ENCODE measurements at places on chromosomes 4 and X. TPM values are rescaled to one million over a fixed set of nuclear protein-coding genes. Genes with fewer than 3 reads are reported as not detected.
A peak's percentile ranks its signal among the peaks of the same experiment; 100 is the strongest.

Gene HTATSF1
- total RNA-seq, result 74.1 TPM

- peaks cover 3% of the 10 kb centered on the region for H3K36me3 ChIP-seq
- H3K4me1 ChIP-seq, result peaks cover 46% of the 10 kb centered on the region
- H3K27me3 ChIP-seq, result no peaks in the 10 kb centered on the region
- peak overlapping the region; percentile 86 for H3K4me3 ChIP-seq
- DNase-seq, result peak; percentile 57
- H3K27ac ChIP-seq, result peak overlapping the region; percentile 99
These were observed 433 bp upstream of the COQ2 start for GRCh38 chr4:83285055-83285407.

DNA sequence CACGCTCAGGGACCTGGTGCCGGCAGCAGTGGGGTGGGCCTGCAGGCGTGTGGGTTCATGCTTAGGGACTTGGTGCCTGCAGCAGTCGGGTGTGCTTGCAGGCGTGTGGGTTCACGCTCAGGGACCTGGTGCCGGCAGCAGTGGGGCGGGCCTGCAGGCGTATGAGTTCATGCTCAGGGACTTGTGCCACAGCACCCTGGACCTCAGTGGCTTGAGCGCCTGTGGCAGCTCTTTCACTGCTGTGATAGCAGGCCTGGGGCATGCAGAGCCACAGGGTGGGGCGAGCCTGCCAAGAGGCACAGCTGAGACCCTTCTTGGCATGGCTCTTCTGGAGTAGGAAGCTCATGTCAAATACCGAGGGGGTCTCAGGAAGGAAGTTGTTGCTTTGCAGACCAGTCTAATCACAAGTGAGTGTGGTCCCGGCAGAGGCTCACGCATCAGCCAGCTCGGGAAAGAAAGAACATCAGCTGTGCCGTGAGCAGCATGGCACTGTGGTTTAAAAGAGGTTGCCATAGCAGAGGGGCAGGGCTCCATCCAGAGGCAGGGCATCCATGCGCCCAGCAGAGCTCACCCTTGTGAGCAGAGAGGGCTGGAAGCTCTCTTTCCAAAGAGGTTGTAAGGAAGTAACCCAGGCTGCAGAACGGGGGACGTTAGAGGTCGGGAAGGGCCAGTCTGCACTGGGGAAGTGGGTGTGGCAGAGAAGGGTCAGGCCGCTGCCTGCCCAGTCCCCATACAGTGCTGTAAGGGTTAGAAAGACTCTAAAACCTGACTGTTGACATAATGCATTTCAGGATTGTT, 21.1 kb downstream of the PIGG start:
- peaks cover 73% of the 10 kb centered on the region for H3K36me3 ChIP-seq
- H3K4me1 ChIP-seq, result no peaks in the 10 kb centered on the region
- DNase-seq, result no peak
- no peak overlapping the region for H3K27ac ChIP-seq
- no peaks in the 10 kb centered on the region for H3K27me3 ChIP-seq

Gene MAOB
- not detected for total RNA-seq

- no peak for DNase-seq
- H3K27me3 ChIP-seq, result no peaks in the 10 kb centered on the region
- peaks cover 4% of the 10 kb centered on the region for H3K36me3 ChIP-seq
- no peaks in the 10 kb centered on the region for H3K4me1 ChIP-seq
These were observed 119.0 kb downstream of the CBR4 start for GRCh38 chr4:168891086-168891485.

DNA sequence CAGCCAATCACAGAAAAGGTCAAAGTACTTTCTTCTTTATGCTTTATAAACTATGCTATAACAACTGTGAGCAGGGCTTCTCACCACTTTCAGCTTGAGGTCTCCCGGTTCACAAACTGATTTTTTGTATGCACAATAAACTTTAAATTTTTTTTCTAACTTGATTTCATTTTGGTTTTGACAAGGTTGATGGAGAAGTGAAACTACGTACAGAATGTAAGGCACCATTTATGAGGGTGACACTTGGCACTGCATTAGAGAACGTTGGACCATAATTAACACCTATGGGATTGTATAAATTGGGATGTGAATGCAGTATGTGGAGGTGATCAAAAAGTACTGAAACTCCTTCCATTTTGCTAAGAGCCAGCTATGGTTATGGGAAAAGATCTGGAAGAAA, 857.9 kb upstream of the HTR2C start:
- H3K27me3 ChIP-seq, result no peaks in the 10 kb centered on the region
- no peak for DNase-seq
- H3K4me1 ChIP-seq, result no peaks in the 10 kb centered on the region
- H3K36me3 ChIP-seq, result no peaks in the 10 kb centered on the region
- no peak overlapping the region for H3K27ac ChIP-seq

- H3K36me3 ChIP-seq, result peaks cover 3% of the 10 kb centered on the region
- peaks cover 43% of the 10 kb centered on the region for H3K4me1 ChIP-seq
- H3K27me3 ChIP-seq, result no peaks in the 10 kb centered on the region
- DNase-seq, result no peak
- H3K27ac ChIP-seq, result peak overlapping the region; percentile 95
These were observed 765 bp downstream of the CFAP97 start for GRCh38 chr4:185202984-185203485.

GRCh38 chrX:57172544-57172943, 35.3 kb upstream of the SPIN2A start:
- no peaks in the 10 kb centered on the region for H3K27me3 ChIP-seq
- no peaks in the 10 kb centered on the region for H3K36me3 ChIP-seq
- no peak for DNase-seq
- no peaks in the 10 kb centered on the region for H3K4me1 ChIP-seq

Gene RHOXF1
- total RNA-seq, result not detected

- H3K4me1 ChIP-seq, result no peaks in the 10 kb centered on the region
- H3K4me3 ChIP-seq, result no peak overlapping the region
- no peak overlapping the region for H3K27ac ChIP-seq
- no peaks in the 10 kb centered on the region for H3K36me3 ChIP-seq
These were observed 29.2 kb downstream of the MXRA5 start for GRCh38 chrX:3317191-3317718.

GRCh38 chrX:111568354-111568753, 56.9 kb downstream of the SERTM2 start:
- no peaks in the 10 kb centered on the region for H3K27me3 ChIP-seq
- no peak overlapping the region for H3K4me3 ChIP-seq
- no peaks in the 10 kb centered on the region for H3K4me1 ChIP-seq
- no peak overlapping the region for H3K27ac ChIP-seq

Gene SLC9A7
- total RNA-seq, result 9.1 TPM

Gene CNOT6L
- 103 TPM for total RNA-seq

- no peak overlapping the region for H3K4me3 ChIP-seq
- H3K27ac ChIP-seq, result no peak overlapping the region
- no peak for DNase-seq
- H3K36me3 ChIP-seq, result peaks cover 35% of the 10 kb centered on the region
These were observed 37.1 kb downstream of the SLC39A8 start for GRCh38 chr4:102308032-102308799.

- no peak overlapping the region for H3K27ac ChIP-seq
- no peaks in the 10 kb centered on the region for H3K36me3 ChIP-seq
- H3K4me1 ChIP-seq, result no peaks in the 10 kb centered on the region
- H3K27me3 ChIP-seq, result no peaks in the 10 kb centered on the region
These were observed 147.3 kb downstream of the GRIA3 start for GRCh38 chrX:123331349-123331748.

Gene MMRN1
- 0.23 TPM for total RNA-seq

- H3K4me3 ChIP-seq, result no peak overlapping the region
- DNase-seq, result no peak
- H3K27ac ChIP-seq, result no peak overlapping the region
- H3K36me3 ChIP-seq, result no peaks in the 10 kb centered on the region
- H3K4me1 ChIP-seq, result peaks cover 7% of the 10 kb centered on the region
These were observed 112.7 kb downstream of the CLNK start for GRCh38 chr4:10571909-10572308.

- DNase-seq, result no peak
- no peak overlapping the region for H3K27ac ChIP-seq
- peaks cover 74% of the 10 kb centered on the region for H3K27me3 ChIP-seq
- H3K4me3 ChIP-seq, result no peak overlapping the region
- peaks cover 13% of the 10 kb centered on the region for H3K4me1 ChIP-seq
- no peaks in the 10 kb centered on the region for H3K36me3 ChIP-seq
These were observed 741 bp downstream of the FAM47E start for GRCh38 chr4:76252271-76252653.

DNA sequence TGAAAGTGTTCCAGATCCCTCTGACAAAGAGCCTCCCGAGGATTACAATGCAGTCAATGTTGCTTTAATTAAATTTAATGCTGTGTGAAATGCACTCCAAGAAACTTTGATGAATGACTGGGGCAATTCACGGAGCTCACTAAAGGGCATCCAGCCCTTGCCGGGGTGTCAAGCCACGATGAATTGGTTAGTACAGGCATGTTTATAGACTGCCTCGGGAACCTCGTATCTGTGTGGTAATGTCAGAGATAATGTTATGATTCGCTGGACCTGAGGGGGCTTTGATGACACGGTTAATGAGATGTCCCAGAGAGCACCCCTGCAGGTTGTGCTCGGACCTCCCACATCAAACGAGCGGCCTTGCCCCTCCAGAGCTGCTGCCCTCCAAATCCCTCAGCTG, 428.8 kb downstream of the NKX6-1 start:
- H3K27ac ChIP-seq, result no peak overlapping the region
- no peaks in the 10 kb centered on the region for H3K4me1 ChIP-seq
- no peak for DNase-seq
- H3K36me3 ChIP-seq, result no peaks in the 10 kb centered on the region
- no peak overlapping the region for H3K4me3 ChIP-seq
- no peaks in the 10 kb centered on the region for H3K27me3 ChIP-seq

DNA sequence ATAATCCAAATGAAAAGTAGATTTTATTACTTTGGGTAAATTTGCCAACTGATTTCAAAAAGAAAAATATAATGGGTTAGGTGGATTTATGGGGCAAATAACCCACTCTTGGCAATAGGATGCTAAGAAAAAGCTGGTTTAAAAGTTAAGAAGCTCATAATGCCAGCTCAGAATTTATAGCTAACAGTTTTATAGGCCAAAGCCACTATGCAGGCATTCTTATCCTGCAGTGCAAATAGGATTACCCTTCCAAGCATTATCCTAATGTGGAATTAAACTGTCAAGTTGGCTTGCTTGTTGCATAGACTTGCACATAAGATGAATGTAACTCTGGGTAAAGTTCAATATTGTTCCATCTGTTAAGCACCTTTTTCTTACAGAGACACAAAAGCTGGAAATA, 703.0 kb downstream of the PCDH18 start:
- no peaks in the 10 kb centered on the region for H3K4me1 ChIP-seq
- H3K27ac ChIP-seq, result no peak overlapping the region
- H3K4me3 ChIP-seq, result no peak overlapping the region
- H3K36me3 ChIP-seq, result no peaks in the 10 kb centered on the region

- no peaks in the 10 kb centered on the region for H3K4me1 ChIP-seq
- peaks cover 25% of the 10 kb centered on the region for H3K27me3 ChIP-seq
- no peak overlapping the region for H3K4me3 ChIP-seq
- H3K36me3 ChIP-seq, result no peaks in the 10 kb centered on the region
- no peak for DNase-seq
- H3K27ac ChIP-seq, result no peak overlapping the region
These were observed 27.0 kb upstream of the GUCY2F start for GRCh38 chrX:109508915-109509314.

Gene SSX2B
- total RNA-seq, result not detected

GRCh38 chr4:181548873-181549575, 694.2 kb upstream of the TENM3 start:
- H3K27me3 ChIP-seq, result no peaks in the 10 kb centered on the region
- no peak for DNase-seq
- no peaks in the 10 kb centered on the region for H3K4me1 ChIP-seq
- H3K4me3 ChIP-seq, result no peak overlapping the region

DNA sequence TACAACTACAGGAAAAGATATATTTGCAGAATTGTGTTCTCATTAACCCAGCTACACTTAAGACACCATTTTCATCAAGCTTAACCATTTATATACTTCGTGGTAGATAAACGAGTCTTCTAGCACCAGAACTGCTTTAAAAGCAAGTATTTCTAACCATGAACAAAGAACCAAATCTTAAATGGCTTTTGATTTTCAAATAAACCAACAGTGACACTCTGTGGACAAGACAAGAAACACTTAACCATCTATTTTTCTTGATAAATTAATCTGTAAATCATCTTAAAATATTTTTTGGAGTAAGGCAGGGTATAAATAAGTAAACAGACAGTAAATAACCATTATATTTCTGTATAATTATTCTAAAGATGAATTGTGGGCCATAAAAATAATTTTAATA, 10.2 kb downstream of the BEND2 start:
- no peaks in the 10 kb centered on the region for H3K27me3 ChIP-seq
- no peaks in the 10 kb centered on the region for H3K36me3 ChIP-seq
- H3K4me1 ChIP-seq, result no peaks in the 10 kb centered on the region
- no peak for DNase-seq

Gene PAGE1
- not detected for total RNA-seq

Gene PARM1
- 0.09 TPM for total RNA-seq

DNA sequence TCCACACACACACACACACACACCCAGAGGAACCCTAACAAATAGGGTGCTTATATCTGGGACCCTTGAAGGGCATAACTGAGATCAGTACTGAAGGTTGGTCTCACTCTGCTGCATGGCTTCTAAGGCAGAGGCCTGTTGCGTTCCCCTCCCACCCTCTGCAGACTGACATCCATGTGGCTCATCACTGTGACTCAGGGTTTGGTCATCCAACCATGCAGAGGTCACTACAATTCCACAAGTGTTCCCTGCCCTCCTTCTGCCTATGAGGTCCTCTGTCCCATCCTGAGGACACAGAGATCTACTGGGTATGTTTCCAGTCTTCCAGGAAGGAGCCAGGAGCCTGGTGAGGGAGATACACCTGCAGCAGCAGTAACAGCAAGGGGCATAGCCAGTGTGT, 55.8 kb downstream of the XAGE2 start:
- no peaks in the 10 kb centered on the region for H3K36me3 ChIP-seq
- H3K27ac ChIP-seq, result no peak overlapping the region
- DNase-seq, result no peak

- H3K4me3 ChIP-seq, result no peak overlapping the region
- no peak overlapping the region for H3K27ac ChIP-seq
- no peaks in the 10 kb centered on the region for H3K4me1 ChIP-seq
- DNase-seq, result no peak
These were observed 60.1 kb upstream of the ATP8A1 start for GRCh38 chr4:42716996-42717395.

DNA sequence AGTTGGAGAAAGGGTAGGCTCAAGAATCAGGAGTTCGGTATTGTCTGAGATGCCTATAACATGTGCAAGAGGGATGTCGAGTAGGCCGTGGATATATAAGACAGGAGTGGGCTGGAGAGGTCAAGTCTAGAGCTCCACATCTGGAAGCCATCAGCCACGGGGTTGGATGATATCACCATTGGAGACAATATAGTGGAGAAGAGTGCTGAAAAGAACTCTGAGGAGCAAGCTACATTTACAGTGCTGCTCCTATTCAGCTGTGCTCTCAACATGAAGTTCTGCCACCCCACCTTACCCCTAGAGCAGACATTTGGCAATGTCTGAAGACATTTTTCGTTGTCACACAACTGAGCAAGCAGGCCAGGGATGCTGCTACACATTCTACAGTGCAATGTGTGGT, 20.9 kb upstream of the PLAC1 start:
- DNase-seq, result no peak
- no peak overlapping the region for H3K4me3 ChIP-seq
- H3K36me3 ChIP-seq, result no peaks in the 10 kb centered on the region
- H3K4me1 ChIP-seq, result no peaks in the 10 kb centered on the region

Data from activated CD8-positive, alpha-beta memory T cell treated with anti-CD3 and anti-CD28 coated beads, Interleukin-2, amount 10 ng/mL, durations not matched to agents 7 days and 5 days (primary cell).